ENCODE measurements at places on chromosomes 12 and 14.

GRCh38 chr12:66309606-66310005, 7.3 kb downstream of the HELB start:
- DNase-seq: no peak

DNA sequence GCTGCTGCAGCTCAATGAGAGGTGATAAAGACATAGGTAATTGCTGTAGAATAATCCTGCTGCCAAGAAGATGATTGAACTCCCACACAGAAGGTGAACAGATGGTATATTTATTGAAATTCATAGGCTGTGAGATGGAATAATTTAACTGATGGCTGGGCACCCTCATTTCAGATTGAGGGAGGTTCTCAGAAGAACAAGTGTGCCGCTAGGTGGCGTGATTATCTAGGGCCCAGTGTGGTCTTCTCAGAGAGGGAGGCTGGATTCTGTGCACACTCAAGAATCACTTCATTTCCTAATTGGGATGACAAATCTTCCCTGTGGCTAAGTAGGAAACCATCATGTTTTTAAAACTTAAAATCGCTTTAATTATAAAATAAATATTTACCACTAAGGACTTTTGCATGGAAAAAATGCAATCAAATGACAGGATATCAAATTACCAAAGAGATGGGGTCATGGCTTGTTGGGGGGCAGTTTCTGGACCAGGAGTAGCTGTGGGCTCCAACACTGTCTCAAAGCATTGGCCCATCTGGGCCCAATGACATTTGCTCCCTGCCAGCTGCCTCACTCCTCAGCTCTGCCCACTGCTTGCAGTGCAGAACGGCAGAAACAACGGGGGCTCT, 132.3 kb downstream of the SNAPC1 start:
- peak; percentile 77 for DNase-seq

GRCh38 chr12:27009881-27010301, 4.3 kb downstream of the TM7SF3 start:
- peak; percentile 64 for DNase-seq

GRCh38 chr14:101380512-101380911, 180.8 kb upstream of the DIO3 start:
- DNase-seq: no peak

DNA sequence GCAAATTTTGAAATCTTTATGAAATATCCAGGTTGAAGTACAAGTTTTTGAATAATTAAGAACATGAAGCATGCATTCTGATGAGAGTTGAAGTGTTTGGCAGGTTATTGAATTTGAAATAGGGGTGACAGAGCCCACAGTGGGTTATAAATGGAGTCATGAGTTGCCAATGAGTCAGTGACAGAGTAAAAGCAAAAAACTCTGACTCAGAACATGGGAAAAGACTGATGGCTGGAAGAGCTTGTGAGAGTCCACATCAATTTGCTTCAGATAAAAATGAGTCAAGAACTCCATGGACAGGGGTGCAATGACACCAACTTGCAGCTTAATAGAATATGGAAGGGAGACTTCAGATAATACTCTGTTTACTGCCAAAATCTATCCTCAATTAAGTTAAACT, 105.3 kb downstream of the SLC6A15 start:
- DNase-seq: no peak

GRCh38 chr14:97506626-97507025, 709.4 kb downstream of the VRK1 start:
- peak; percentile 5 for DNase-seq

- peak; percentile 69 for DNase-seq
Observed at GRCh38 chr12:93115198-93115601, 186.1 kb upstream of the EEA1 start.

DNA sequence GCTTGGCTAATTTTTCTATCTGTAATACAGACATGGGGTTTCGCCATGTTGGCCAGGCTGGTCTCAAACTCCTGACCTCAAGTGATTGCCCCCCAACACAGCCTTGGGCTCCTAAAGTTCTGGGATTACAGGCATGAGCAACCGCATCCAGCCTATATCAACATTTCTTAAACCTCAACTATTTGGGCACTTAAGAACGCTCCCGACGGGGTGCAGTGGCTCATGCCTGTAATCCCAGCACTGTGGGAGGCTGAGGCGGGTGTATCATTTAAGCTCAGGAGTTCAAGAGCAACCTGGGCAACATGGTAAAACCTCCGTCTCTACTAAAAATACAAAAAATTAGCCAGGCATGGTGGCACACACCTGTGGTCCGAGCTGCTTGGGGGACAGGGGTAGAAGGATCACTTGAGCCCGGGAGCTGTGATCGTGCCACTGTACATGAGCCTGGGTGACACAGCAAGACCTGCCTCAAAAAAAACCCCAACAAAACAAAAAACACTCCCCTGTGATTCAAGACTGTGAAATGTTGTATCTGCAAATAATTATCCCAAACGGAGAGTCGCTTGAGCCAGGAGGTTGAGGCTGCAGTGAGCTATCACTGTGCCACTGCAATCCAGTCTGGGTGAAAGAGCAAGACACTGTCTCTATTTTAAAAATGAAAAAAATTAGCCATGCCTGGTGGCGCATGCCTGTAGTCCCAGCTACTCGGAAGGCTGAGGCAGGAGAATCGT, 21.5 kb downstream of the PPTC7 start:
- DNase-seq: no peak

DNA sequence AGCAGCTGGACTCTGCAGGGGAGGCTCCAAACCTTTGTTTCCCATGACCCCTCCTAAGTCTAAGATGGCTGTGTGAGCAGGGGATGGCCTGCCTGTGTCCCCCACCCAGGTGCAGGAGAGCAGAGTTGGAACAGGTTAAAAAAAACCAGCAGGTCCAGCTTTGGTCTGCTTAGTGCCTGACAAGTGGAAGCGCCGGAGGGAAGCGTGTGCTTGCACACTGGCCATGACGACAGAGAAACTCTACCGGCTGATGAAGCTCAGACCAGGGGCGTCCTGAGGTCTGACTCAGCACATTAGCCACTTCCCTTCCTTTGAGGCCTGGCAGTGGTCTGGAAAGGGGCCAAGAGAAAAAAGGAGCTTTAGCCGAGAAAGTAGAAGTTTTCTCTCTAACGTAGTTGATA, 280.1 kb downstream of the VRK1 start:
- peak; percentile 95 for DNase-seq

- no peak for DNase-seq
Observed at GRCh38 chr14:88305528-88306322, 17.3 kb downstream of the KCNK10 start.

GRCh38 chr12:114403011-114403689, 2.8 kb downstream of the TBX5 start:
- peak; percentile 23 for DNase-seq

DNA sequence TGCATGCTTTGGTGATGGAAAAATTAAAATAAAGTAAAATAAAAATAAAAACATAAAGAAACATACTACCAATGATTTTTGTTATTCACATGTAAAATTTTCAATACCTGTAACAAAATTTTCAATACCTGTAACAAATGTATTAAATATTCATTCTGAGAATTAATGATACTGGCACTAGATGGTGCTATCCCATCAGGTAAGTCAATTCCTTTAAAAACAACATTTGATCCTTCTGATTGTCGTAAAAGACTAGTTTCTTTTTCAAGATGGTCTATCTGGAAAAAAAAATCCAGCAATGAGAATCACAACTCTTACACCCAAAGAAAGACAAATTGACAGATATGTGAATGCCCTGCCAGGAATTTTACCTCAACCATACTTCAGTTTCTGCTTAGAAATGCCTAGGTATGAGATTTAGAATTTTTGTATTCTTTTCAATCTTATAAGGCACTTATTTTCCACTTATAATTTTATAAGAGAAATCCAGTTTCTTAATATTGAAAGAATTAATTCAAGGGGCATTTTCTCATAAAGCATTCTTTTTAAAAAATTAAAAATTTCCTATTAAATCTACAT, 30.7 kb downstream of the CEP290 start:
- DNase-seq: peak; percentile 65

DNA sequence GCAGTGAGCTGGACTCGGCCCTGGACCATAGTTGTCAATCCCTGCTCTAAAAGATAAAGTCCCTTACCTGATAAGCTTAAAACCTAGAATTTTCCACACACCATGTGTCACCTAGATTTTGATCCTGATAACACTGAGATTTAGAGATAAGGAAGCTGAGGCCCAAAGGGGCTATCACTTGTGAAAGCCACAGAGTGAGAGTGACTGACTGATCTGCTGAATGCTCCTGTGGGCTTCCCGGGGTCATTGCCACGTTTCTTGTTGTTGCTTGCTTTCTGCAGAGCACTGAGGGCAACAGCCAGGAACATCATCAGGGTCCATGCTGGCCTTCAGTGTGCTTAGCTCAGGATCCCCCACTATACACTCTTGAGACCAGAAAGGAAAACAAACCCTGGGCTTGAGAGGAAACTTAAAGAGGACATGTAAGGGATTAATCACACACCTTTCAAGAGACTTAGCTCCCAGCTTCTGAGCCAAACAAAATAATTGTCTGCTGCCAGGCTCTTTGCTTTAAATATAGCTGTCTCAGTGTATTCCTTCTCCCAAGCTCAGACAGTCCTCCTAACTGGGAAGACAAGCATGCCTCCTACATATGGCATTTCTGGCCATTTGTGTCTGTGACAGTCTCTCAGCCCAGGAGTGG, 82.6 kb upstream of the ARHGAP5 start:
- no peak for DNase-seq

DNA sequence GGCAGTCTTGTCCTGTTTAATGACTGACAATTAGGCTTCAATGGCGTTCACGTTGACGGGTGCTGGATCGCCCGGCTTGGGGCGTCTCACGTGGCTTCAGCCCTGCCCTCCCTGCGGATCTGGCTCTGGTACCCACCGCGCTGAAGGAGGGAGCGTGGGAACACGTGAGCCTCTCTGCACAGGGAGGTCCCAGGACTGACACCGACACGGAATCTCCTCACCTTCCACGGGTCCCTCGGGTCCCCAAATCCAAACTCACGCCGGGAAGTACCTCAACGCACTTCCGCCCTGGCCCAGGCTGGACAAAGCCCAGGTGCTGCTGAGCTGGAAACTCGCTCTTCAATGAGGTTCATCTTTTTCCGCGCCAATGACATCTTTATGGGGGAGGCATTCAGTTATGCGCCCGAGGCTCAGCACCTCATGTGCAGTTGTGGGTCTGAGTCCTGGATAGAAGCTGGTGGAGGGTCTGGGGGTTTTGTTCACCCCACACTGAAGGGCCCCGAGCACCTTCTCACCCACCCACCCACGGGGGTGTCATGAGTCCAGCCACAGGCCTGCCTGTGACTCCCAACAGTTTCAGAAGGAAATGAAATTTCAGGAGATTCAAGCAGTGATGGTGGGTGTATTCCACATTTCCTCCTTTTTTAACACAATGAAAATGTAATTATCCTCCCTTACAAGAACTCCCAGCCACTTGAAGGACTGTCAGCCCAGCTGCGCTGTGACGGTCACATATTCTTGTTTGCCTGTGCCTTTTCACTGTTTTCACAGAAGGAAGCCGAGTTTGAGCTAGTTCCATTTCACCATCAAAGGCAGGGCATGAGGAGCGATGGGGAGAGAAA, 251.7 kb upstream of the SFSWAP start:
- DNase-seq: no peak

DNA sequence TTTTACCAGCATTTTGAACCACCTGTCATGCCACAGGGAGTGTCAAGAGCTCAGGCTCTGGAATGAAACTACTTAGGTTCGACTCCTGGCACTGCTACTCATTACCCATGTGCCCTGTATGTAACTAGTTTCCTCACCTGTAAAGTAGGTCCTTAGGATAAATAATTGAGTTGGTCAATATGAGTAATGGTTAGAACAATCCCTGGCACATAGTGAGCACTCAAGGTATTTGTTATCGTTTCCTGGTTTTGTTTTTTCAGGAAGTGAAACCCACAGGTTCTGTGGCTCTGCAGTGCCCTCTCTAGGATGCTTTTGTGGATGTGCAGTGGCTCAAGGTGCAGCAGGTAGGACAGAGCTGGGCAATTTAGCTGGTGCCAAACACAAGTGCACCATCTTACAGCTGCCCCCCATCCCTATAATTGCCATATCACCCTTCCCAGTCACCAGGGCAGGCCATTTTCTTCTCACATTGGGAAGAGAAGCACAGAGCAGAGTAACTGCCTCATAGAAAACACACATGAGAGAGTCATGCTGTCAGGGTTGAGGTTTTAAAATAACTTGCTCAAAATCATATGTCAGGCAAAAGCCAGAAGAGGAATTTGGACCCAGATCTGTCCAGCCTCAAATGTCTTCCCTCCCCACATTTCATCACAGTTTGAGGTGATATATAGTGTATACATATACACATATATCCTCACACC, 297.5 kb downstream of the RPAP3 start:
- peak; percentile 42 for DNase-seq

- no peak for DNase-seq
Observed at GRCh38 chr12:109510196-109510595, 32.8 kb downstream of the UBE3B start.

DNA sequence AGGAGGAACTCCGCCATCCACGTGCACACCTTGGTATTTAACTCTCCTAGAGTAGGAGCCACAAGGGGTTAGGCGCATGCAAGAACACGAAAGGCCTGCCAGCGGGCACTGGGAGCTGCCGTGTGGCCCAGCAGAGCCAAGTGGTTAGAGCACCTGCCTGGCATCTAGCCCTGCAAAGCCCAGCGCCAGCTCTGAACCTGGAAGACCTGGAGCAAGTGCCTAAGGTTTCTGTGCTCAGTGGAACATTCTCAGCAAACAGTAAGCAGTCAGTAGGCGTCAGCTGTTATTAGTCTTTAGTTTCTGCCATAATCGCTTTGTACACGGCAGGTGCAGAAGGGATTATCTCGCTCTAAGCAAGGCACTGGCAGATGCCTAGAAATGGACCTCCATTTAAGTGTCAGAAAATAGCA, 55.4 kb downstream of the SETD3 start:
- no peak for DNase-seq

DNA sequence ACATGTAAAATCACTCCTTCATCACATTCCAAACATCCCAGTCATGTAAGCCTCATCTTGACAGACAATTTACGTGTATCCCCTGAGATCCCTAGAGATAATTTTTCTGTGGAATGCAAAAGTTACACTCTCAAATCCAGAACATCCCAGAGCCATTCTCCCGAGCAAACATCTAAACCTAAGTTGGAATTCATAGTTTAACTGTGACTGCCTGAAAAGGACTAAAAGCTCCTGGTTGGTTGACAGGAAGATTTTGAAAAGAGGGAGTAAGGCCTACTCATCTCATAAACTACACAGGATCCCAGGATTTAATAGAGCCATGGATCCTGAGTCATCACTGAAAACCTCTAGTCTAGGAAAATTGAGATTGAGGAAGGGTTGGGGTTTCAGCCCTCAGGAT, 123.6 kb downstream of the SCN8A start:
- DNase-seq: no peak

GRCh38 chr12:127381043-127381668, 885.8 kb upstream of the TMEM132C start:
- DNase-seq: peak; percentile 64
